Transverse colon (tissue), 4 donors: ENCODE measurements at places on chromosomes 7 and 10.
A peak's percentile ranks its signal among the peaks of the same experiment; 100 is the strongest.

GRCh38 chr10:13365243-13365642 lies 17.1 kb upstream of the SEPHS1 start:
- DNase-seq, result no peak

DNA sequence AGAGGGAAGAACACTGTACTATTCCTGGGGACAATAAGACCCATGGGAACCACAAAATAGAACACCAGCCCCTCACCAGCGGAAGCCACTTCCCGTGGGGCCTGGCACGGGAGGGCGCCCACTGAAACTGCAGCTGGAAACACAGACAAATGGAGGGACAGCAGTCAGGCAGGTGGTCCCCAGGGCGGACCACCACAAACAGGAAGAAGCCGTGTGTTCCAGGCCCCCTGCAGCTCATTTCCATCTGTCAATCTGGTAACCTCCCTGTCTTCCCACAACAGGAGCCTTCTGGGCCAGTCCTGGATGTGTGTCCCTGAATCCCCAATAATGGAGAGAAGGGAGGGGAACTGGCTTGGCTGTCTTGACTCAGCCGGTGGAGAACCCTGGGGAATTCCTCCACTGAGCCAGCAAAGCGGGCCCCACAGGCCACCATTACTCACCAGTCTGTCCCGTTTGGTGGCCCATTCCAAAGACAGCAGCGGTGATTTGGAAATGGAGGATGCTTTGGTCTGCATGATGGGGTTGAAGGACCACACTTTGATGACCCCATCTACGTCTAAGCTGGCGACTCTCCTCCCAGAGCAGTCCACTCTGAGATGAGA lies 16.7 kb downstream of the WDR91 start:
- no peak for DNase-seq

- peak; percentile 26 for DNase-seq
Measured at GRCh38 chr10:50577681-50578350, 45.9 kb downstream of the SGMS1 start.

GRCh38 chr7:151327659-151328058 lies 14.0 kb upstream of the NUB1 start:
- DNase-seq, result no peak

- no peak for DNase-seq
Measured at GRCh38 chr7:5607951-5608656, 173.4 kb downstream of the RNF216 start.

- no peak for DNase-seq
Measured at GRCh38 chr10:26439406-26440087, 1.4 kb downstream of the APBB1IP start.

- no peak for DNase-seq
Measured at GRCh38 chr7:7819442-7820247, 101.2 kb upstream of the RPA3 start.

- DNase-seq, result no peak
Measured at GRCh38 chr7:112782498-112782897, 7.7 kb downstream of the TMEM168 start.

DNA sequence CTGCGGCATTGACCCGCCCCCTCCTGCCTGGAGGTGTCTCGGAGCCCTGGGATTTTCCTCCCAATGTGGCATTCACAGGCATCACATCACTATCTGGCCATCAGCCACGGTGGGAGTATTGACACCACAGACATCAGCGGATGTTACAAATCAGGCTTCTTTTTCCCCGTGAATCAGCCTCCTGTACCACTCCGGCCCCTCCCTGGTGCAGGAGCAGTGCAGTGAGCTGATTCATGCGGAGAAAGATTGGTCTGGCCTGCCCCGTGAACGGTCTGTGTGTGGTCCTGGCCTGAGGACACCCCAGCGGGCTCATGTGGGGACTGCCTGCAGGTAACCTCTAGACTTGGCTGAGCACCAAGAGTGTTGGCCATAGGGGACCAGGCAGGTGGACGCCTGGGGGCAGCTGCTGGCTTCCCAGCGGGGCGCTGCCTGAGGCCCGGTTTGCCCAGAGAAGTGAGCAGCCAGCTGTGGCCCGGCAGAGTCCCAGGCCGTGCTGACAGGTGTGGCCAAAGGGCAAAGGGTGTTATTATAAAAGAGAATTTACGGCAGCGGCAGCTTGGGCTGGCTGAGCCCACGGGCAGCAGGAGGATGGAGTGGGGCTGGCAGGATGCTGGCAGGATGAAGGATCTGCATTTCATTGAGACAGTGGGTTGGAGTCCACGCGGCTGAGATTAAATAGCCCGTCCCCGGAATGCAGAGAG lies 32.1 kb upstream of the GNA12 start:
- no peak for DNase-seq

GRCh38 chr10:84469470-84469869 lies 141.1 kb downstream of the CCSER2 start:
- DNase-seq, result no peak

DNA sequence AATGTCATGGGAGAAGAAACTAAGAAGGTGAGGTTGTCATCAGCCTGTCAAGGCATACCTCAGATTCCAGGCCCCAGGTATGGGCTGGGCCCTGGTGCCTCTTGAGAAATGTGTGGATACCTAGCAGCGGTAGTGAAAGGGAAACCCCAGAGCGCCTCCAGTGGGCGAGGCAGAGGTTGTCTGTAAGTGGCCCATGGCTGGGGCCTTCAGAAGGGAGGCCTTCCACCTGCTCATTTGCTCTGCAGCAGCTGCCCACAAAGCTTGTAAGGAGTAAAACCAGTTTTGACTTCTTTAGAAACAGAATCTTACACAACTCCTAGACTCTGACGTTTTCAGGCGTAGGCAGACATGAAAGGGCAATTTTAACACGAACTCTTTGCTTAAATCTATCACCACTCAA lies 509.9 kb downstream of the PARD3 start:
- DNase-seq, result peak; percentile 18

DNA sequence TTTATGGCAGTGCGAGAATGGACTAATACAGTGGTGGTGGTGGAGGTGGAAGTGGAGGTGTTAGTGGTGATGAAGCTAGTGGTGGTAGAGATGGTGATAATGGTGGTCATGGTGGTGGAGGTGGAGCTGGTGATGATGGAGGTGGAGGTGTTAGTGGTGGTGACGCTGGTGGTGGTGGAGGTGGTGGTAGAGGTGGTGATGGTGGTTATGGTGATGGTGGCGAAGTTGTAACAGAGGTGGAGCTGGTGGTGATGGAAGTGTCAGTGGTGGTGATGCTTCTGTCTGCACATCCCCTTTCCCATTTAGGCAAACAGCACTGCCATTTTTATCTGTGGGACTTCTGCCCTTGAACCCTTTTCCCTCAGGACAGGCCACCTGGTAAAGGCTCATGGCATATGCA lies 7.4 kb upstream of the PTPRN2 start:
- DNase-seq, result no peak

GRCh38 chr10:114024876-114025610 lies 18.6 kb upstream of the ADRB1 start:
- no peak for DNase-seq

GRCh38 chr7:124645704-124646103 lies 119.9 kb downstream of the GPR37 start:
- DNase-seq, result no peak

GRCh38 chr7:892648-893593 lies 16.6 kb downstream of the GET4 start:
- DNase-seq, result no peak

DNA sequence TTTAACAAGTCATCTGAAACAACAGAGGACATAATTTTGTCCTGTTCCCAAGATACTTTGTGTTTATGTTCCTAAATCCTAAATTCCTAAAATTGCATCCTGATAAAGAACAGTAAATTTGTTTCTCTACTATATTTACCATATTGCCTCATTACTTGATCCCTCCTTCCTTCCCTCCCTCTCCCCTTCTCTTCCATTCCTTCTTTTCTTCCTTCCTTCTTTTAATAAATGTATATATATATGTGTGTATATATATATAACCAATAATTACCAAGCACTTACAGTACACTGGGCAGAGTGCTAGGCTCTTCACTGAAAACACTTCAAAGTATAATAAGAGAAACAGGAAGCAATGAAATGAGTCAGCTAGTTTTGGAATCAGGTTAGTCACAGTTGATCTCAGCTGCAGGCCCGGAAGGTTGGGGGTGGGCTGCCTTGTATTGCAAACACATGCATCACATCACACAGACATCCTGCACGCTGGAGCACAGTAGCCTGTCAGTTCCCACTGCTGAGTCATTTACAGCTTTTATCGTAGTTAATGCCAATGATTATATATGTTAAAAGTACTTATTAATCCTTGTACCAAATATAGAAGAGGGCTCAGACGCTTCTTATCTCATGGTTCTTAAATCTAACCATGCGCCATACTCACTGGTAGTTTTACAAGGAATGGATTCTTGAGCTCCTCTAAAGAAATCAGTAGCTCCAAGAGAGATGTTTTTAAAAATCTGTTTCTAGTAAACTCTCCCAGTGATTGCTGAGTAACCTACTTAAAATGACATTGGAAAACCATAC lies 551.7 kb downstream of the GRM8 start:
- peak; percentile 16 for DNase-seq
